SHP77 (cell line): ENCODE measurements at places on chromosomes 6 and 20.

DNA sequence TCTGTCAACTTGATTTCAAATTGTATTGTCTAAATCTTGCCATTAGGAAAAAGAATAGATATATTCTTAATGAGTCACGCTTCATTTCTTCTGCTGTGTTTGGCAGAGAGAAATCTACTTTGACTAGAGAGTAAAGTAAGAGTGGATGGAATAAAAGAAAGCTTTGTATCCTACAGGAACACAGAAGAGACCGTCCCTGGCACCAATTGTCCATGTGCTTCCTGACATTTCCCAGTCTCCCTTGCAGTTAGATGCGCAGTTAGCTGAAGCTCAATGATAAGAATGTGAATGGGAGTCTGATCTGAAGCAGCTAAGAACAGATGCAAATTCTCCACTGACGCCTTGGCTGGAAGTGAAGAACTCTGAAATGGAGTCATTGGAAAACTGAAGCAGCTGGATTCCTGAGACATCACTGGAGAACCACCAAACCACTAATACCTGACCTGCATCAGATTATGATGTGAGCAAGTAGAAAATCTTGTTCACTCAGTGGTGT is 528.2 kb upstream of the MARCKS start:
- DNase-seq, result no peak

GRCh38 chr6:113629975-113630737 is 227.0 kb upstream of the MARCKS start:
- no peak for DNase-seq

DNA sequence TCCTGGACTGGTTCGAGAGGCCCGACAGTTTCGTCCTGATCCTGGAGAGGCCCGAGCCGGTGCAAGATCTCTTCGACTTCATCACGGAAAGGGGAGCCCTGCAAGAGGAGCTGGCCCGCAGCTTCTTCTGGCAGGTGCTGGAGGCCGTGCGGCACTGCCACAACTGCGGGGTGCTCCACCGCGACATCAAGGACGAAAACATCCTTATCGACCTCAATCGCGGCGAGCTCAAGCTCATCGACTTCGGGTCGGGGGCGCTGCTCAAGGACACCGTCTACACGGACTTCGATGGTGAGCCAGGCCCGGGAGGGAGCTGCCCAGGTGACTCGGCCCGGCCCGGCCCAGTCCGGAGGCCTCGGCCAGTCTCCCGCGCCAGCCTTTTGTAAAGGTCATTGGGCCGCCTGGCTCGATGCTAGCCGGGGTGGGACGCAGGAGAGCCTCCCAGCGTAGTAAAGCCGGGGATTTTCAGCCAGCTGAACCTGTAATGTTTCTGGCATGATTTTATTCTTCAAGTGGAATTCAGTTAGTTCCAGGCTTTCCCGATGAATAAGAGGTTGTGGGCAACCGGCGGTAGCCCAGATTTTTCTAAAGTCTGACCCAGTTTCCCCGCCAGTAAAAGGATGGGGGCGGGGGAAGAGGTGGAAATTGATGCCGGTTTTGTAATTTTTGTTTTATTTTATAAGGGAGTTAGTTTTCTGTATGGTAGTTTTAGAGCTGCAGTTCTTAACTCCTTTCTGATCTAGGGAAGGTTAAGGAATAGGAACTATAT is 1.4 kb downstream of the PIM1 start:
- DNase-seq, result peak; percentile 45

DNA sequence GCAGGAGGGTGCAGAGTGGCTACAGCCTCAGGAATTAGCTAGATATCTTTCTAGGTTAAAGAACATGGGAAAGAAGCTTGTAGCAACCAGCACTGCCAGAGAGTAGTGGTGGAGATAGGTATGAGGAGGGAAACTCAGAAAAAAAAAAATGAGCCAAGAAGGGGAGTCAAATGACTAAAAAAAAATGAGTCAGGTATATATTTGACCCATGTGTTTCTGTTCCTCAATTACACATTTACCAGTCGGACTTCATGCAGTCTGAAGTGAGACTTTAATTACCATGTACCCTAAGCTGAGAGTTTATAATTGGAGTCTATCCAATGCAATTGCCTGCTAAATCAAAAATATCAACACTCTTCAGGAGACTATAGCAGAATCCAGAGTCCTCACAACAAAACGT is 964.6 kb downstream of the HACE1 start:
- no peak for DNase-seq

- DNase-seq, result no peak
These were observed 42.5 kb upstream of the DST start for GRCh38 chr6:56685102-56685733.

DNA sequence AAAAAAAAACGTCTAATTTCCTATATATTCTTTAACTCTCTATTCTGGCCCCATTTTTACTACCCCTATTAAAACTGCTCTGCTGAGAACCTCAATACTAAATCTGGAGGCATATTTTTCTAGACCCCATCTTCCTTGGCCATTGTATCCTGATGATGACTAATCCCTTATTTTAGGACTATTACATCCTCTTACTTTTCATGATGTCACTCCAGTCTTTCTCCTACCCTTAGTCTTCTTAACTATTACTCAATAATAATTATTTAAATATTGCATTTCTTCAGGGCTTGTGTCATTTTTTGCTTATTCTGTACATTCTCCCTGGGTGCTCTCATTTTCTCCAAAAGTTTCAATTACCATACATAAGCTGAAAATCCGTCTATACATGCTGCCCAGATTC is 6.4 kb downstream of the FBXO30 start:
- no peak for DNase-seq

- no peak for DNase-seq
These were observed 101.1 kb upstream of the TAB2 start for GRCh38 chr6:149216459-149216858.

DNA sequence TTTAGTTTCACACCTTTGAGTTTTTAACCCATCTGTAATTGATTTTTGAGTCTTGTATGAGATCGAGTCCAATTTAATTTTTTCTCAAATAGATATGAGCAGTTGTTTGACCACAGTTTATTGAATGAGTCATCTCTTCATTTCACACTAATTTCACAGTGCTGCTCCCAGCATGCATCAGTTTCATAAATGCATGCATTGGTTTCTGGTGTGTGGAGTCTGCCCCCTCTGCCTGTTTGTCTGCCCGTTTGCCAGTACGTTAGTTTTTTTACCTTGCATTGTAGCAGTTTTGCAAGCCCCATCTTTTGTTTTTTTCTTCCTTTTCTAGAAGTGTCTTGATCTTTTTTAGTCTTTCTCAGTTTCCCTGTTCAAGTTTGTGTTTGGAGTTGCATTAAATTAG is 11.9 kb downstream of the SLX4IP start:
- DNase-seq, result peak; percentile 73

- no peak for DNase-seq
These were observed 153.6 kb downstream of the IPCEF1 start for GRCh38 chr6:154202958-154203357.

DNA sequence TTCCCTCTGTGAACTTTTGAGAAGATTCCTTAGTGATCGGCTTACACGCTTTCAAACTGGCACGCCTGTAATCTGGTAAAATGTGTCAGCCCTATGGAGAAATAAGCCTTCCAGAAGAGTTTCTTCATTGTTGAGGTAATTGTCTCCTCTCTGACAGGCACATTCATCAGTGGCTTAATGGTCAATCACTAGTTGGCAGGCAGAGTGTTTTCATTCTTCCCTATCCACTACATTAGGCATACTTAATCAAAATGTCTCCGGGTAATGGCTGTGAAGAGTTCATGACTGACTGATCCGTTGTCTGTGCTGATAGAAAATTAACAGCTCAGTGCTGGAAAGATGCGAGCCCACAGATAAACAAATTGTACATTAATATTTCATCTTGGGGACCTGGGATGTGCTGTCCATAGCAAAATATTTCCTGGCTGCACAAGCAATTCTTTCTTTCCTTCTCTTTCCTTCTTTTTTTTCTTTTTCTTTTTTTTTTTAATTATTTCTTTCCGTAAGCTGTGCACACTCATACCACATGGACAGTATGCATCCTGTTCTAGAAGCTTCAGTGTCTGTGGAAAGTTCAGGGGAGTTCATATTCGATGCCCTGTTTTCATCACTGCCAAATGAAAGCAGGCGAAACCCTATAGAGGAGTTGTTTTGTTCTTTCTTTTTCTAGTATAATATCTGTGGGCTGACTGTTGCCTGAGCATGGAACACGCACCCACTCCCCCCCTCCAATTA is 31.4 kb downstream of the TSHZ2 start:
- DNase-seq, result no peak

- DNase-seq, result no peak
These were observed 53.1 kb downstream of the SLC35D3 start for GRCh38 chr6:136975089-136975715.

GRCh38 chr6:153099636-153100035 is 31.4 kb downstream of the RGS17 start:
- DNase-seq, result no peak

DNA sequence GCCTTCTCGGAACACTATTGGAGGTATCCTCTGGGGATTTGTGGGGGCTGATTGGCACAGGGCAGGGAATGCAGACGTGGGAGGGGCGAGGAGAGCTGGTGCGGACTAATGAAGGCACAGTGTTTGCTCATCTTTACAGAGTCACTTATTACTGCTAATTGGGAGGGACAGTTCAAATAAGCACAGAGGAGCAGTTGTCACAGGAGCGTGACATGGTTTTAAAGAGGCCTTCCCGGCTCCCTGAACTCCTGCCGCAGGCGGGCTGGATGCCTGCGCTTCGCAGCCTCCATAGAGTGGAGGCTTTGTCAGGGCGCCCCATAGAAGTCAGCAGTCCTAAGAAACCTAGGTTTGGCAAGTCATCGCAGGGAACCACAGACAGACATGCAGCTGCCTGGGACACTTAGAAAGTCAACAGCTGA is 149.6 kb downstream of the LINC00237 start:
- DNase-seq, result no peak

- DNase-seq, result peak; percentile 12
These were observed 69.6 kb downstream of the SSR1 start for GRCh38 chr6:7243179-7243981.

GRCh38 chr6:132907914-132908313 is 93.5 kb downstream of the RPS12 start:
- no peak for DNase-seq

DNA sequence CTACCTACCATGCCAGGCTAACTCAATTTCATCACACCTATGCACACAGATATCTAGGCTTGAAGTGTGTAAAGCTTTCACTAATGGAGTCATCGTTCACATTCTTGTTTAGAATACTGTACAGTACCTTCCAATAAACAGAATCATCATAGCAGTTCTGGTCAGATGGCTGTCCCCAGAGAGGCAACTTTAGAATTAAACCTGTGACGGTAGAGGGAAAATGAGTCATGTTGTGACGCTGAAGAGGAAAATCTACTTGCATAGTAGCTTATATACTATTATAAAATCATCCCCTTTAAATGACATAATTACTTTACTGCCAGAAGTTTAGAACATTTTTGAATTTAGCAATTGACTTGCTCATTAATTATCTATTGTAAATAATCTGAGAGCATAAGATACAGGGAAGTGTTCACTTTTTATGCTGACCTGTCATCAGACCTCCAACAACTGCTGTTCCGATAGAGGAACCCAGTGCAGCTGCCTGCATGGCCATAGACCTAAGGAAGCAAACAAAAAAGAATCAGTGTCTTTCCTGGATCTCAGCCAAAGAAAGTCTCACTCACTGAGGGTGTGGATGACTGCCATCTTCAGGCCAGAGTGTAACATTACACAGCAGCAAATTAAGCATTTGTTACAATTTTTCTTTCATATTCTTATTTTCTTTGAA is 29.8 kb downstream of the RHAG start:
- DNase-seq, result peak; percentile 92

GRCh38 chr20:16007164-16007563 is 566.1 kb downstream of the KIF16B start:
- no peak for DNase-seq

GRCh38 chr6:45625191-45625664 is 247.5 kb upstream of the SUPT3H start:
- no peak for DNase-seq

GRCh38 chr20:11728937-11729336 is 188.8 kb upstream of the BTBD3 start:
- no peak for DNase-seq

GRCh38 chr6:40328986-40329545 is 258.1 kb downstream of the LRFN2 start:
- no peak for DNase-seq

- DNase-seq, result no peak
These were observed 185.8 kb downstream of the TTLL2 start for GRCh38 chr6:167510648-167511047.

- no peak for DNase-seq
These were observed 221.8 kb upstream of the SOX4 start for GRCh38 chr6:21371676-21372171.

- no peak for DNase-seq
These were observed 502.1 kb upstream of the SOX4 start for GRCh38 chr6:21091411-21091810.

DNA sequence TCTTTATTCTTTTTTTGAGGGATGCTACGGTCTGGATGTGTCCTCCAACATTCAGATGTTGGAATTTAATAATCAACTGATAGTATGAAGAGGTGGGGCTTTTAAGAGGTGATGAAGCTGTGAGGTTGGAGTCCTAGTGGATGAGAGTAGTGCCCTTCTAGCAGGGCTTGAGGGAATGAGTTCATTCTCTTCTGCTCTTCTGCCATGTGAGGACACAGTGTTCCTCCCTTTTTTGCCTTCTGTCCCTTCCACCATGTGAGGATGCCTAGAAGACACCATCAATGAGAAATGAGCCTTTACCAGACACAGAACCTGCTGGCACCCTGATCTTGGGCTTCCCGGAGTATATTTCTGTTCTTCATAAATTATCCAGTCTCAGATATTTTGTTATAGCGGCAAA is 82.1 kb upstream of the MLIP start:
- no peak for DNase-seq

DNA sequence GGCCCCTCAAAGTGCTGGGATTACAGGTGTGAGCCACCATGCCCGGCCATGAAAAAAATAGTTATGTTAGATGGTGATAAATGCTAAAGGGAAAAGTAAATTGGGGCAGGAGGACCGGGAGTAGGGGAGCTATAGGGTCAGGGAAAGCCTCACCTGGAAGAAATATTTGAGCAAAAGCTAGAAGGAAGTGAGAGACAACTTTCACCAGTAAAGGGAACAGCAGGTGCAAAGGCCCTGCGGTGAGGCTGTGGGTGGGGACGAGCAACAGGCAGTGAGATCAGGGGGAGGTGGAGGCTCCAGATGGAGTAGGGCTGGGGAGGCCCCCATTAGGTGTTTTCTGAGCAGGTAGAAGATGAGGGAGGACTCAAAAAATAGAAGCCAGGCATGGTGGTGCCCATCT is 16.0 kb downstream of the BCAS4 start:
- DNase-seq, result no peak

- DNase-seq, result no peak
These were observed 8.0 kb upstream of the RAET1E start for GRCh38 chr6:149905911-149906371.

- no peak for DNase-seq
These were observed 25.2 kb downstream of the SNX14 start for GRCh38 chr6:85568411-85568810.

DNA sequence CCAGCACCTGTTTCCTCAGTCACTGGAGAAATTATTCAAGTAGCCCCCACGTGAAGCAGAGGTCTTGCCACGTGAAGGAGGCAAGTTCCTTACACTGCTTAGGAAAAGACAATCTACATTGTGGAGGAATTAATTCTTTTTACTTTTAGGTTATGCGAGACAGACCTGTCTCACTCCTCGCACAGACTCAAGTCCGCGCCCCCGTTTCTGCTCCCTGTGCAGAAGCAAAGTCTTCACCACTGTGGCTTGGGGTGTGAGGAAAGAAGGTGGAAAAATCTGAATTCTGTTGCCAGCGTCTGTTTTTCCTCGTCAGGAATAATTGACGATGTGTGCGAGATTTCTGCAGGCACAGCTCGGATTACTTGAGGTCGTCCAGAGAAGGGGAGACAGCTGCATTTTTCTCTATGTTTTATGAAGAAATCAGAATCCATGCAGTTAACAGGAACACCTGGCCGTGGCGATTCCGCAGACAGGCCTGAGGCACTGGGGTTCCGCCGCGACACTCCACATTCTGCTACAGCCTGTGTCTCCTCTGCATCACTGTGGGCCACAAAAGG is 185.1 kb downstream of the SMOC2 start:
- DNase-seq, result no peak
